GF-D8 (cell line): ENCODE measurements at places on chromosomes 13 and 19.

DNA sequence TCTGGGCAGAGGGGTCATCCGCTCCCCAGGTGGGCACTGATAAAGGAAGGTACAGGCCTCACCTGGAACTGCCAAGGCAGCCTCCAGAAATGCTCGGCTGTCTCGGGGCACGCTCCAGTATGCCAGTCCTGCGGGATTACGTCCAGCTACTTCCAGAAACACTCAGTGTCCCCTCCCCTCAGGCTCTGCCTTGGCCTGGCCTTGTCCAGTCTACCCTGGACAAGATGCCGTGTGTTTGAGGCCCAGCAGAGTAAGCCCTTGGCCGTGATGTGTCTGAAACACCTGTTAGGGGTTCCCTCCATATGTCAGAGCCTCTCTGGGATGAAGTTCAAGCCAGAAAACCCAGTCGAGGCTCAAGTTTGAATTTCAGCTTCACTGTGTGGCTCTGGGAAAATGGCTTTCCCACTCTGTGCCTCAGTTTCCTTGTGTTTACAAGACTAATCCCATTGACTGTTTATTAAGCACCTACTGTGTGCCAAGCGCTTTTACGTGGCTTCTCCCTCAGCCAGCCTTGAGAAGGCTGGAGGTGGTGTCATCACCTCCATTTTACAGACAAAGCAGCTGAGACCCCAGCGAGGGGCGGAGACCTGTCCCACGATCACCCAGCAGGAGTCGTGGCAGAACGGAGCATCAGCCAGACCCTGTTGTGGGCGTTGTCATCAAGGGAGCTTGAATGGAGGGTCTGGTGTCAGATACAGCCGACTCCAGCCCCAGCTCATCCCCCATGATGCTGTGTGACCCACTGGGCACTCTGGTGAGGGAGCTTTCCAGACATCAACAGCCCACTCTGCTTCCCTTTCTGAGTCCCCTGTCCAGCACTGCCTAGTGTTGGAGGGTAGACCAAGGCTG lies 2.0 kb upstream of the PIK3R2 start:
- no peak for DNase-seq

- DNase-seq = no peak
These were observed 49.1 kb upstream of the UQCRFS1 start for GRCh38 chr19:29262085-29262484.

- DNase-seq = no peak
These were observed 12.2 kb downstream of the TMEM161A start for GRCh38 chr19:19126102-19126501.

- no peak for DNase-seq
These were observed 53.0 kb upstream of the ATP12A start for GRCh38 chr13:24627090-24627714.

DNA sequence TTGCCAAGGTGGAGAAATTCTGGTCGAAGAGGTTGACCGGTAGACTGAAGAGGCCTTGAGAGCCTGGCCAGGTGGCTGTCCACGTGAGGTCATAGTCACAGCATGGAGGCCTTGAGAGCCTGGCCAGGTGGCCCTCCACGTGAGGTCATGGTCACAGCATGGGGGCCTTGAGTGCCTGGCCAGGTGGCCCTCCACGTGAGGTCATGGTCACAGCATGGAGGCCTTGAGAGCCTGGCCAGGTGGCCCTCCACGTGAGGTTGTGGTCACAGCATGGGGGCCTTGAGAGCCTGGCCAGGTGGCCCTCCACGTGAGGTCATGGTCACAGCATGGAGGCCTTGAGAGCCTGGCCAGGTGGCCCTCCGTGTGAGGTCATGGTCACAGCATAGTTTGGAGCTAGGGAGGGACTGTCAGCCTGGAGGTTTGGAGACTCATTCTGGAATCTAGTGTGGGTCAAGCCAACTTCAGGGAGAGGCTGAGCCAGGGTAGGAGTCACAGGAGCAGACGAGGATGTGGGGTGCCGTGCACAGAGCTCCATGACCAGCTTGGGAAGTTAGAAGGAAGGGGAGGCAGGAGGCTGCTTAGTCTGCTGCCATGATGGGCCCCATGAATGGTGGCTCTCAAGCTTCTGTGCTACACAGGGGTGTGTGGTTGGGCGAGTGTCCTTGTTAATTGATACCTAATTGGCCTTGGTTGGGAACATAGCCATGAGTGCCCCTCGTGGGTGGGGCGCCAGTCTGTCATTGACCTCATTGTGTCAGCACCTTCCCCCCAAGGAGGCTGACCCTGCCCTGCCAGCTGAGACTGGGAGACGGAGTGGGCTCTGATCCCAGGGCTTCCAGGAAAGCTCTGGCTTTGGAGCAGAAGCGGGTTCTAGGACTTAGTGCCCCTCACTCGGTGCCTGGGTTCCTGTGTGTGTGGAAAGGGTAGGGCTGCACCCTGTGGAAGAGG lies 4.0 kb downstream of the LENG9 start:
- DNase-seq = no peak

GRCh38 chr13:98478189-98479129 lies 98.4 kb downstream of the STK24 start:
- no peak for DNase-seq

DNA sequence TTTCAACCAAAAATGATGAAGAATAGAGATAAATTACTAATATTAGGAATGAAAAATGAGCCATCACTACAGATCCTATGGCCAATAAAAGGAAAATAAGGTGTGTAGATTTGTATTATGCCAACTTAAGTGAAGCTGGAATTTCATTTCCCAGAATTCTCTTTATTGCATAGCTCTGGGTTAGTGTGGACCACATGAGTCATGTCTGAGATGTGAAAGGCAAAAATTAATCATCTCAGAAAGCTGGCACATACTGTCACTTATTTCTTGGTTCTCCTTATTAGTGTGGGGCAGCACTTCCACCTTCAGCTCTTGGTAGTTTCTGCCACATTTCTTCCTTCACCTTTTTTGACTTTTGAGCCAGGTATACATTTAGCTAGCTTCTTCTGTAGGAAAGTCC lies 82.6 kb downstream of the KATNAL1 start:
- DNase-seq = no peak

DNA sequence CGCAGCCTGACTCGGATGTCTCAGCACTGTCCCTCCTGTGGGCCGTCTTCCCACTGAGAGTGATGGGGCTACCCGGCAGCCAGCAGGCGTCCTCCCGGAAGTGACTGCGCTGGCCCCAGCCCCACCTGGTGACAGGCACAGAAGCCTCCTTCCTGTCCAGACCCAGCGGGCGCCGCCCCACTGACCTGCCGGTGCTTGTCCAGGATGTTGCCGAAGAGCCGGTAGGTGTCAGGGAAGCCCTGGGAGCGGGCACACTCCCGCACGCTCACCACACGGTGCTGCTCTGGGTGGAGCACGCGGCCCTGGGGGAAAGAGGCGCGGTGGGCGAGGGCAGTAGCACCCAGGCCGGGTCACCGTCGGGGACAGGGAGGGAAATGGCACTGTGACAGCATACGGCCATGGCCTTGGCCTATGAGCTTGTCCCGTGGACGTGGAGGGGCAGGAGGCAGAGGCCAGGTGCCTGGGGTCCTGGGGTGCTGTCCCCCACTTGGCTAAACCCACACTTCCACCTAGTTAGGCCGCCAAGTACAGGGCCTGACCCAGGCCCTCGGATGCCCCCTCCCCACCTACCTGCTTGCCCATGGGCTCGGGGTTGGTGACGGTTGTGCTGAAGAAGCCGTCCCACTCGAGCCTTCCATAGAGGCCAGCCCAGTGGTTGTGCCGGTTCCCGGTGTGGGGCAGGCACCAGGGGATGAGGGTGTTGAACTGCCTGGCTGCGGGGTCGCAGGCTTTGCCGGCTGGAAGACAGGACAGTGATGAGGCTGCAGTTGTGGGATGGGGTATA lies 16.0 kb upstream of the EIF3G start:
- DNase-seq = no peak

- no peak for DNase-seq
These were observed 11.5 kb upstream of the TNFSF9 start for GRCh38 chr19:6519289-6519688.

DNA sequence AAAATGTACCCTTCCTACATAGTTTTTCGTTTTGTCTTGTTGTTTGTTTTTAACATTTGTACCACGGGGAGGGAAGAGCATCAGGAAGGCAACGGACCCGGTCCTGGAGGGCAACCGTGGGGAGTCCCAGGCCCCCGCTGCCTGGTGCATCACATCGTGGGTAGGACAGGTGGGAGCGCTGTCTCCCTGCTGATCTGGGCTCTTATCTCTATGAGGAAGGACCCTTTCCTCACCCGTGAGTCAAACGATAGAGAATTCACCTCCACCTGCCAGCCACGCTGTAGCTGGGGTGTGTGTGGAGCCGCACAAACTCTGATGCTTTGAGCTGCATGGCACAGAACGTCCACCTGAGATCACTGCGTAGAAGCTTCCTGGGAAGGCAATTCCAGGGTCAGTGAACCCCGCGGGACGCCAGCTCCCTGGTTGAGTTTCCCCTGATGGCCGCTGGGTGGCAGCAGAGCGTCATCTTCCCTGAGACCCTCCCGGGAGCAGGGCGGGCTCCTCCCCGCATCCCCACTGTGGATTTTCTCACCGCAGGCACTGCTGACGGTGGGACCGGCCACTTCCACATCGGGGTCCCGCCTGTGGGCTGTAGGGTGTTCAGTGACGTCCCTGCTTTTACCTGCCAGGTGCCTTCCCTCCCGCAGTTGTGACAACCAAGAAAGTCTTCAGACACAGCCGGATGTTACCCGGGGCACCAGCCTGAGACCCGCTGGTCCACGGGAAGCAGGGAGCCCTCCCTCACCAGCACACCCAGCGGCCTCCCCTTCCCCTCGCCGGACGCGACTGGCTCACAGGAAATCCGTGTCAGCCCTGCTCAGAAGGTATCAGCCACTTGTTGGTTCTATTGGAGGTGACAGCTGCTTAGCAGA lies 54.7 kb downstream of the ZNF787 start:
- DNase-seq = no peak

- DNase-seq = no peak
These were observed 341.3 kb downstream of the GPC5 start for GRCh38 chr13:91739751-91740150.

- DNase-seq = peak; percentile 64
These were observed 7.4 kb upstream of the IL17D start for GRCh38 chr13:20696073-20696472.

DNA sequence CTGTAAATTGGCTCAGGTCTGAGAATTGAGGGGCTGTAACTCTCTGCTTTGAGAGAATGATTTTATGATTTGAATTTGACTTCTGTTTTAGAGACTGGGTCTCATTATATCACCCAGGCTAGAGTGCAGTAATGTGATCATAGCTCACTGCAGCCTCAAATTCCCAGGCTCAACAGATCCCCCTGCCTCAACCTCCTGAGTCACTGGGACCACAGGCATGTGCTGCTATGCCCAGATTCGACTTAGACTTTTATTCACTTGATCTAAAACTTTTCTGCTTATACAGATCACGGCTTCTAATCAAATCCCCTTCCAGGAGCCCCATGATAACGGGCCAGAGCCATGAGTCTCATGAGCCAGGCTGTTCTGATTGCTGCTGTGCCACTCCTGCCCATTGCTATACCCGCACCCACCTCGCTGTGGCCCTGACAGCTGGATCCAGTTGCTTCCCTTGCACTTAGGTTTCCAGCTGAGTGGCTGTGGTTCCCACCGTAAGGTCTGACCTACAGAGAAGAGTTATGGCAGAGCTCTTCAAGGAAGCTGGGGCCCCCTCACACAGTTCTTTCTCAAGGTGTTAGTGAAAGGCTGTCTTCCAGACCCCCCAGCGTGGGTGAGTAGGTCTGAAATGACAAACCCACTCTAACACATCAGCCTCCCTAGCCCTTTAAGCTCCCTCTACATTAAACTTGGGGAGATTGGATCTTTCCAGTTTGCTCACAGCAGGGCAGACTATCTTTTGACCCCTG lies 251.2 kb upstream of the SGCG start:
- no peak for DNase-seq

GRCh38 chr19:30358319-30358718 lies 13.9 kb upstream of the ZNF536 start:
- no peak for DNase-seq

- DNase-seq = no peak
These were observed 353.2 kb downstream of the SPRY2 start for GRCh38 chr13:79987761-79988160.

DNA sequence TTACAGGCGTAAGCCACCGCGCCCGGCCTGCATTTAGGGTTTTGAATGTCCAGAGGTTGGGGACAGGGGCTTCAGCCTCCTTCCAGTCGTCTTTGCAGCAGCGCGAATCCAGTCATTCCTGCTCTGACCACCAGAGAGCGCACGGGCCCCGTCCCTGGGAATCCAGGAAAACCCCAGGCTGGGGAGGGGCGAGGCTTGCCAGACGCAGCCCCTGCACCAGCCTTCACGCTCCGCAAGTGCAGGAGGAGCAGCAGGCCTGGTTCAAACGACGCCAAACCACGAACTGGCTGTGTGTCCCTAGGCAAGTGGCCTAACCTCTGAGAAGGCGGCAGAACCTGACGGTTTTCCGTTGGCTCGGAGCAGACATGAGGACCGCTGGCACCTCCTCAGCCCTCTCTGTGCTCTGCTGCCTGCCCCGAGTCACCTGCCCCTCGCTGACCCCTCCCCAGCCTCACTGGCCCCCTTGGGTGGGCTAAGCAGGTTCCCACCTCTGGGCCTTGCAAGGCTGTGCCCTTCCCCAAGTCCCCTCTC lies 2.0 kb upstream of the RNF126 start:
- DNase-seq = peak; percentile 49
